Type B pancreatic cell (in vitro differentiated cells): ENCODE measurements at places on chromosomes 3 and 15. TPM values are rescaled to one million over a fixed set of nuclear protein-coding genes. Genes with fewer than 3 reads are reported as not detected.

The RRP9 gene
- total RNA-seq, result 22.7 and 30.0 TPM in 2 replicates

The COL6A6 gene
- 1.1 and 6.3 TPM in 2 replicates for total RNA-seq

The GABRA5 gene
- total RNA-seq, result 0.67 and 3.1 TPM in 2 replicates

The COL6A5 gene
- total RNA-seq, result 0.10 and 0.14 TPM in 2 replicates

The SLC4A7 gene
- total RNA-seq, result 31.0 and 51.8 TPM in 2 replicates

The IQCH gene
- 1.00 and 2.0 TPM in 2 replicates for total RNA-seq

The GOLGA8Q gene
- total RNA-seq, result 0.89 TPM in 1 of 2 replicates, not detected in the other

The CFAP91 gene
- total RNA-seq, result 2.1 and 19.0 TPM in 2 replicates

The PCSK6 gene
- total RNA-seq, result 5.4 and 6.5 TPM in 2 replicates

DNA sequence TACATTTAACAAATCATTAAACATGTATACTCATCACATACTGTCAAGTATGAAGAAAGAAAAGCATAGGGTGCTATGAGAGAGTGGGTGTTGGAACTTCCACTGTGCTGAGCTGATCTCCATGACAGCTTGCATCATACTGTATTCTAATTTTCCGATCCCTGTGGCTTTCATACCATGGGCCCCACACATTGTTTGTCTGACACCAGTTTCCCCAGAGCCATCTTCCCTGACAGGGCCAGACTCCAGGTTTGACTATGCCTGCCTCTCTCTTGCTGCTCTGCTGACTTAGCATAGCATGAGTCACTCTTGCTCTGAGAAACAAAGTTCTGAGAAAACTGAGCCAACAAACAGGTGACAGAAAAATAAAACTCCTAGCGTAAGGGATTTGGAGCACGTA, 37.0 kb upstream of the CASR start:
- no peak for DNase-seq

DNA sequence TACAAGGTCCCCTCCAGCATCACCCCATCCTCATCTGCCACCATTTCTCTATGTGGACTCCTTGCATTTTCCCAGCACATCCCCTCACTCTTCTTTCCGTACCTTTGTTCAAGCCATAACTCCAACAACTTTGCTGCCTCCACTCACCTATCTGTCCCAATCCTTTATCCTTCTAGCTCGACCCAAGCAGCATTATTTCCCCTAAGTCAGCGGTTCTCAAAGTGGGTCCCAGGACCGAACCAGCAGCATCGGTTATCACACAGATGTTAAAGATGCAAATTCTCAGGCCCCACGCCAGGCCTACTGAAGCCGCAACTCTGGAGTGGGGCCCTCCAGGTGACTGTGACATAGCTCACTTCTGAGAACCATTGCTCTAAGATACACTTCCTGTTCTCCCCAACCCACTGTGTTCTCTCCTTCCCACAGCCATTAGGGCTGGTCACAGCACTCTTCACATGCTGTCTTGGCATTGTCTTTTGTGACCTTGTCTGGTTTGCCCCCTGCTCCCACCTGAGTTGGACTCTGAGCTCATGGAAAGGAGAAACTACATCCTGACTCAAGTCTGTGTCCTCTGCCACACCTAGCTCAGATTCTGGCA, 56.2 kb downstream of the AAGAB start:
- no peak for DNase-seq

GRCh38 chr3:136982033-136982432, 24.2 kb downstream of the IL20RB start:
- DNase-seq, result no peak

DNA sequence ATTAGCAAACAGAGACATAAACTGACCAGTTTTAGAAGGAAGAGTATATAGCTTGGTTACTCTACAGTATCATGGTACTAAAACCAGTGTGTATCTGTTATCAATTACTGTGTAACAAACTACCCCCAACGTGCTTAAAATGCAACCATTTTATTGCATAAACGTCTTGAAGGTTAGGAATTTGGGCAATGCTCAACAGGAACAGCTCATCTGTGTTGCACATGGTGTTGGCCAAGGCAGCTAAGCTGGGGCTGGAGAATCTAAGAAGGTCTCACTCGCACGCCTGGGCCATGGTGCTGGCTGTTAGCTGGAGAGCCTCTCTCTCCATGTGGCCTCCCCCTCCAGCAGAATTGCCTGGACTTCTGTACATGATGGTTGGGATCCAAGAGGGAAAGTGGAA, 81.2 kb upstream of the THBS1 start:
- DNase-seq, result no peak

DNA sequence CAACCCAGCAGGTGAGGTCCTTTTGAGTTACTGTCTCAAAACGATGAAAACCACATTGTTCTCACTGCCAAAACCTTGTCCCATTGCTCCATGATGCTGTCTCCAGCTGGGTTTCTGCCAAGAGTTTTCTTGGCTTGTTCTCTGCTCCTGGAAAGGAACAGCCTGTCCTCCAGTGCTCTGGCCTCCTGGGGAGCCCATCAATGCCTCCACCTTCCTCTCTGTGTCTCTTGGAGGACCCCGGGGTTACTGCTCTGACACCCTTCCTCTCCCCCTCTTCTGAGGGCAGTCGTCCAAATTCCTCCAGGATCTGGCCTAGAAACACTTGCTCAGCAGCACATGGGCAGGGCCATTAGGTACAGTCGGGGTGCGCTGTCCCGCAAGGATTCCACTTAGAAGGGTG, 63.9 kb upstream of the RGMA start:
- DNase-seq, result no peak

DNA sequence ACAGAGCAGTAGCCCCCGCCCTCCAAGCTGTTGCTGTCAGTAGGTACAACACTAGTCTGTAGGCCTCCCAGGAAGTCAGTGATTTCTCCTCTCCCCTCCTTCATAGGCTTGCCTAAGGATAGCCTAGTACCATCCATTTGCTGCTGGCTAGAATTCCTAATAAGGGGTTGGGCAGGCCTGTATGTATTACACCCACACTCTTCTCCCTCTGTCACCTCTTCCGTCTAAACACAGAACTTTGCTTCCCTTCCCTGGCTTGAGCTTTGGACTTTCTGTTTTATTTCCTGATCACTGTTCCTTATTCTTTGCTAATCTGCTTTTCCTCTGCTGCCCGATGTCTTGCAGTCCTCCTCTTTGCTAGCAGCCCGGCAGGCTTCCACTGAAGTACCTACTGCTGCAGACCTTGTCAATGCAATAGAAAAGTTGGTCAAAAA, 93.4 kb upstream of the UMPS start:
- DNase-seq, result no peak

DNA sequence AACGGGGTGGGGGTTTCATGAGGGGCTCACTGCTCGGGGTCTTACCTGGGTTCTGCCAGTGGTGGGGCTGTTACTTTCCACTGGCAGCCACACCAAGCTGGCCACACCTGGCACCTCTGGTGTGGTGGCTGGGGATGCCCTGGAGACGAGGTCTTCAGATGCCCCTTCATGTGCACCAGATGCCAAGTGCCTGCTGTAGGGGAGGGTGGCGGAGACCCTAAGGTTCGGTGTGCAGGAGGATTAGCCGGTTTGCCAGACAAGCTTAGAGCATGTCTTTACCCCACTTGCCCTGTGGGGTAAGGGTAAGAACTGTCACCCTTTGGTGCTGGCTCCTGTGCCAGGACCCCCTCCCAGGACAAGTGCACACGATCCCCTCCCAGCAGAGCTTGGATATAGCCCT, 188.3 kb downstream of the TJP1 start:
- DNase-seq, result no peak

- no peak for DNase-seq
Observed at GRCh38 chr3:55205990-55206389, 278.1 kb upstream of the LRTM1 start.

- DNase-seq, result no peak
Observed at GRCh38 chr3:188446766-188447165, 292.8 kb downstream of the LPP start.

GRCh38 chr3:147341727-147342126, 64.6 kb downstream of the ZIC4 start:
- DNase-seq, result no peak
